ENCODE measurements at places on chromosomes 7 and 10.

GRCh38 chr7:105896407-105896911 is 20.1 kb upstream of the ATXN7L1 start:
- no peak for DNase-seq

DNA sequence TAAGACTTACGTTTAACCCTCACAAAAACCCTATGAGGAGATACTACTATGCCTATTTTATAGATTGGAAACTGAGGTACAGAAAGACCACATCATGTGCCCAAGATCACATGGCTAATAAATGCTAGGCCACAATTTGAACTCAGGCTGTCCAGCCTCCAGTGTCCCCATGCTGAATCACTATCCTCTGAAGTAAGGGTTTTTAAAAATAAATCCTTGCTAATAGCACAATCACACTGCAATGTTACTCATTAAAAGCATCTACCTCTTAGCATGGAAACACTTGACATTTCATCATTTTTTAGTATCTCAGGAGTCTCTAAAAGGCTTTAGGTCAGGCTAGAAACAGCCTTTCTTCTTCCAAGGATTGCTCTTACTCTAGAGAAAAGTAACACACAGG is 50.0 kb upstream of the PPP1R3C start:
- DNase-seq, result no peak

GRCh38 chr10:116848032-116848943 is 1.0 kb upstream of the ENO4 start:
- peak; percentile 11 for DNase-seq

DNA sequence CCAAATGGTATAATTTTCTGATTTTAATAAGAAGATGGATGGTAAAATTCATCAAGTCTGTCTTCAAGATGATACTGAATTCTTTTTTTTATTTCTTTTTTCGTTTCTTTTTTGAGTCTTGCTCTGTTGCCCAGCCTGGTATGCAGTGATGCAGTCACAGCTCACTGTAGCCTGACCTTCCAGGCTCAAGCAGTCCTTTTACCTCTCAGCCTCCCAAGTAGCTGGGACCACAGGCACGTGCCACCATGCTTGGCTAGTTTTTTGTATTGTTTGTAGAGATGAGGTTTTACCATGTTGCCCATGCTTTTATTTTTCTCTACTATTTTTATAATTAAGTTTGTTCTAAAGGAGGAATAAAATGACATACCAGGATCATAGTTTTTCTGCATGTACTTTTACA is 52.1 kb upstream of the HELLS start:
- no peak for DNase-seq

- peak; percentile 37 for DNase-seq
Measured at GRCh38 chr7:12403287-12404181, at the start of gene VWDE. TSS of gene VWDE (minus strand) at chr7:12403865. CDS start at chr7:12403716, 149 bp downstream.

DNA sequence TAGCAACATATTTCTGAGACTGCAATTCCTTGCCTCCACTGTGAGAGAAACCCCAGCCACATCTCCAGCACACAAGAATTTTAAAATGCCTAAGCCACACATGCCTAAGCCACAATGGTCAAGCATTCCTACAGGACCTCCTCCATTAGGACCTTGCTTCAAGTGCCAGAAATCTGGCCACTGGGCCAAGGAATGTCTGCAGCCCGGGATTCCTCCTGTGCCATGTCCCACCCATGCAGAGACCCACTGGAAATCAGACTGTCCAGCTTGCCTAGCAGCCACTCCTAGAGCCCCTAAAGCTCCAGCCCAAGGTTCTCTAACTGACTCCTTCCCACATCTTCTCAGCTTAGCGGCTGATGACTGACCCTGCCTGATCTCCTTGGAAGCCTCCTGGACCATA is 117.5 kb downstream of the AHR start:
- no peak for DNase-seq

DNA sequence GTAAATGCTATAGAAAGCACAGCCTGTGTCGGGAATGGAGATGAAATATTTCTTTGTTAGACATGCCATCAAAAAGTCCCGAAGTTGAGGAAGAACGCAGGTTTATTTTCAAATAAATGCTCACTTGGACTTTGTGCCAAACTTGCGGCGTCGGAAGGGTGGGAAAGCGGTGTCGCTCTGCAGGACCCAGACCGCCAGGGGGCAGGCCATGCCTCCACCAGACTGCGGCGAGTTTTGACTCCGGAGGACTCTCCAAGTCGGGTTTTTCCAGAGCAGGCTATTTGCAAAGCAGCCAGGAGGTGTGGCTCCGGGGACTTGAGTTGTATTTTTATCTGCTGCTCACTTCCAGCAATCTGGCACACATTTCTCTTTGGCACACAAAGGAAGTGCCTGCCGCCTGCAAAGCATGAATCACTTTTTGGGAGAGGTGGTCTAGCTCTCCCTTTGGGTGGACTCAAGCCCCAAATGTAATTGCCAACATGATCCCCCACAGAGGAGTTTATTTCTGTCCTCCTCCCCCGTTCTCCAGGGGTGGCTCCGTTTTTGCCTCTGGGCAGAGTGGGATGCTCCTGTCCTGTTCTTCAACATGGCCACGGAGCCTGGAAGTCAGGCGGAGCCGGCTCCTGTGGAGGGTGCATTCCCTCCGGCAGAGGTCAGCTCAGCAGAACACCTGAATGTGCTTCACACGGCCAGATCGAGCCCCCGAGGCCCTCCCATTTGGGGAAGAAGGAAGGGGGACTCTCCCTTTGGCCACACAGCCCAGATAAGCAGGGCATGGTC is 82.3 kb upstream of the GPR26 start:
- DNase-seq, result peak; percentile 13

- DNase-seq, result no peak
Measured at GRCh38 chr7:120218712-120219111, 54.3 kb upstream of the KCND2 start.

GRCh38 chr10:129642427-129642826 is 175.4 kb downstream of the MGMT start:
- DNase-seq, result no peak

DNA sequence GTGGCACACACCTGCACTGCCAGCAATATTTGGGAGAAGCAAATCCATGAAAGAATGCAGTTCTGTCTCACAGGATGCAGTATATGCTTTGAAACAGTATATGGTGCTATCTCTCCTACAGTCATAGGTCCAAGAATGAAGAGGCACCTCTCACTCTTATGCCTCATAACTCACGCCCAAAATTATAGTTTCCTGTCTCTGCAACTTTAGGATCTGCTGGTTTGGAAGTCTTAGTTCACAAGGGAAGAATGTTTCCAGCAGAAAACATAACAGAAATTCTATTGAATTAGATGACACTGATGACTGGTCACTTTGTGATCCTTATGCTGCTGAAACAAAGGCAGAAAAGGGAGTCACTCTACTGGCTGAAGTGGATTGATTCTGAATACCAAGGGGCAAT is 5.7 kb downstream of the C10orf67 start:
- no peak for DNase-seq

GRCh38 chr7:1970895-1971294 is 261.9 kb downstream of the MAD1L1 start:
- DNase-seq, result no peak

DNA sequence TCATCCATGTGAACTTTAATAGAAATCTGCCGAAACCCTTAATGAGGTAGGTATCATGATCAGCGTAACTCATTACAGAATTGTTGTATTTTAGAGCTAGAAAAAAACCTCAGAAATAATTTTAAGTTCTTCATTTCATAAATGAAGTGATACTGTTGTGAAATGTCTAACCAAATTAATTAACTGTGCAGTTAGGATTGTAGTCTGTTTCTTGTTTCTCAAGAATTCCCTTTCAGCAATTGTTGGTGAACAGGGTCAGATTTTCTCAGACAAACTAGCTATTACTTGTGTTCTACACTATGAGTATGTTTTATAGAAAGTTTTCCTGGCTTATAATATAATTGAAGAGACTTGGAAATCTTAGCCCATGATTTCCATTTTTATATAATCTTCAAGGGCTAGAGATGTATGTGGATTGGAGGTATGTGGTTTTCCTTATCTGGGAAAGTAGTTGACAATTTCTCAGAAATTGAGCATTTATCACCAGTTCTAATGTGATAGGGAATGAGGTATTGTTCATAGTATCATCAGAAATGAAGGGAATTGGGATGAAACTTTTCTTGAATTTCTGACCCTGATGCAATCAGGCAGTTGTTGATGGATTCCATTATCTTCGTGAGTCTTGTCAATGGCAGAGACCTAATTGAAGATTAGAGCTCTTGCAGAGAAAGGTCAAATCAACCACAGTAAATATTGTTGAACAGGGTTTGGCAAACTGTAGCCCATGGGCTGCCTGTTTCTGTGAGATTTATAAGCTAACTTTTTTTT is 55.0 kb downstream of the ST7 start:
- DNase-seq, result no peak

DNA sequence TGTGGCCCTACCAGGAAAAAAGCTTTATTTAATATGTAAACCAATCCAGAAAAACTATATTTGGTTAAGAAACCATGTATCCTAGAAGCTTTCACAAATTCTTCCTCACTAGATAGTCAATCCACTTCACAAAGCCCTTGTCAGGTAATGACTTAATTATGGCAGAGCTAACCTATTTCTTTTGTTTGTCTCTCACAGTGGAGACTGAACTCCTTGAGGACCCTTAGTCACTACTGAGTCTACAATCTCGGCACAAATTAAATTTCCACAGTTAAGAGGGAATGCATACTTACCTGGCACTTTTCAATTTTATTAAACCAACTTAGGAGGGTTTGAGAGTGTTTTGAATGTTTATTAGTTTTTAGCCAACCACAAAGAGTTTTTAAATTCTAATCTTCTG is 23.0 kb downstream of the WAPL start:
- DNase-seq, result no peak

DNA sequence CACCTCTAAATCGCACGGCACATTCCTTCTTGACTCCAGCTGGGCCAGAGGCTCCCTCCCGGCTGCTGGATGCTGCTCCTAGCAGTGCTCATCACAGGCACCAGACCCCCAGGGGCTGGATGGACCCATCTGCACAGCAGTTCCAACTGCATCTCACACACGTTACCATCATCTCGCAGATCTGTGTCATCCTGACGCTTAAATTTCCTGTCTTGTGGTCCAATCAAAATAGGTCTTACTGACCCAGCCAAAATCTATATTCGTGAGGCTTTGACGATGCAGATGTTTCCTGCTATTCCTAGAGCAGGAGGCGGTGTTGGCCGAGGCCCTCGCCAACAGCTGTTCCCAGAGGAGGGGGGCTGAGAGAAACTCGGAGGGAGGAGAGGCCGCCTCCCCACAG is 108.0 kb downstream of the MKI67 start:
- DNase-seq, result no peak

GRCh38 chr10:6543431-6544005 is 36.6 kb downstream of the PRKCQ start:
- DNase-seq, result peak; percentile 54

- DNase-seq, result no peak
Measured at GRCh38 chr10:34164029-34164428, 651.1 kb downstream of the PARD3 start.

DNA sequence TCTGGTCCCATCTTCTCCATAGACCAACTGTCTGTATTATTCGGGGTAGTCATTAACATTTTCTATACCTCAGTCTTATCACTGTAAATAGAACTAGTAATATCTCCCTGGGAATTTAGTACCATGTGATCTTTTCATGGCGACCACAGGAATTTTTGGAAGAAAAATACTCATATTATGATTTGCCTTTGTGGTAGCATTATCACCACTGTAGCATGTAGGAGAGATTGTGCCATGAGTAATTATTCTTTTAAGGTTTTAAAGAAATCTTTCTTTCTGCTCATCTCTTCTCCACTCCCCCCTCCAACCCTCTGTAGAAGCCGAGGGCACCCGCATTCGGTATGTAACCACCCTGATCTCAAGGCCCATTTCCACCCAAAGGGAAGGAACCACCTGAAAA is 25.0 kb downstream of the ZNF365 start:
- no peak for DNase-seq

GRCh38 chr7:86648169-86648568 is 4.5 kb downstream of the GRM3 start:
- no peak for DNase-seq

GRCh38 chr7:153090764-153091163 is 331.2 kb downstream of the ACTR3B start:
- DNase-seq, result no peak

GRCh38 chr10:7795605-7796004 is 7.6 kb downstream of the ATP5F1C start:
- no peak for DNase-seq

- no peak for DNase-seq
Measured at GRCh38 chr10:106757521-106757920, 407.0 kb downstream of the SORCS1 start.

DNA sequence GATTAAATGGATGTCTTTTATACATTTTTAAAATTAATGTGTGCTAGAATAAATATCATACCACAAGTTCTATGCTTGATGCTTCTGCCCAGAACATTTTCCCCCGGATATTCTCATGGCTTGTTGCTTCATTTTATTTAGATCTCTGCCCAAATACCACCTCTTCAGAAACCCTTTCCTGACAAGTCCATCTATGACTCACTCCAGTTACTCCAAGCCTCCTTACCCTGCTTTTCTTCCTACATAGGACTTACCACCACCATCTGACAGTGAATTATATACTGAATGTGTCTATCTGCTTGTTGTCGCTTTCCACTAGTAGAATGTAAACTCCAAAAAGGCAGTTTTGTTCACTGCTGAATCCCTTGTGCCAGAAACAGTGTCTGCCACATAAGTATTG is 19.1 kb upstream of the ERVW-1 start:
- no peak for DNase-seq

GRCh38 chr10:119305860-119306513 is 98.6 kb downstream of the GRK5 start:
- peak; percentile 90 for DNase-seq

DNA sequence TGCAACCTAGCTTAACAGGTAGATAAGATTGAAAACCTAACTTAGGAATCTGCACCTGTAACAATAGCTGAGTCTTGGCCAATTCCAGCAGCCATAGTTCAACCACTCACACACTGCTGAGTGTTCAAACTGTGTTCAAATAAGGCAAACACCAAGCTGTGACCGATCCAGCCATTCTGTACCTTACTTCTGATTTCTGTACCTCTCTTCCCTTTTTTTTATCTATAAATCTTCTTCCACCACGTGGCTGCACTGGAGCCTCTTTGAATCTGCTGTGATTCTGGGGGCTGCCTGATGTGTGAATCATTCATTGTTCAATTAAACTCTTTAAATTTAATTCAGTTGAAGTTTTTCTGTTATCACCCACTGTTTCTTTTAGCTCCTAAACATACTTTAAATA is 15.7 kb upstream of the FOXL3 start:
- no peak for DNase-seq

GRCh38 chr10:66273966-66274519 is 651.8 kb upstream of the LRRTM3 start:
- DNase-seq, result no peak

DNA sequence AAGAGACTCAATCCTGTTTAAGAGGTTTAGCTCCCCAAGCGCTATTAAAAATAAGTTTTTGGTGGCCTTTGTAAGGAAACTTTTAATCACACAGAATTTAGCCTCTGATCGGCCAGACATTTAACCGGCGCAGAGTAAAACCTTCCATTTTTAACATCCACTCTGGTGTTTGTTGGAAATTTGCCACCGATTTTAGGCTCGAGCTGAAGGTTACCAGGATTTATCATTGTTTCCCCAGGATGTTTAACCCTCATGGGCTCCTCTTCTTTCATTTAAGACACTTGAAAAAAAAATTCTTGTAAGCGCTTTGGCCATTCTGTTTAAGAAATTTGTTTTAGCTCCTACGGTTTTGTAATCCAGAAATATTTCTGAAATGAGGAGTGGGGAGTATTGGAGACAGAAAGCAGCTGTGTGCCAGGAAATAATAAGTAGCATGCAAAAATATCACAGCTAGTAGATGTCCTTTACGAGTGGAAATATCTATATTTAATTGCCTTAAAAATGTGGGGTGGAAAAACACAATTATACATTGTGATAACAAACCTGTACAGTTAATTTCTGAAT is 3.4 kb downstream of the NEUROD6 start:
- no peak for DNase-seq

- DNase-seq, result no peak
Measured at GRCh38 chr10:30454744-30455510, 20.9 kb downstream of the MAP3K8 start.

Data from stimulated activated CD4-positive, alpha-beta T cell treated with anti-CD3 and anti-CD28 coated beads, Interleukin-12 subunit alpha, Interleukin-12 subunit beta, amount 100 ng/mL, for 48 hours (primary cell).